A549 treated with CORT108297 at 1 μM for 4 hours (cell line): ENCODE measurements at places on chromosomes 6 and 20. TPM values are rescaled to one million over a fixed set of nuclear protein-coding genes. Genes with fewer than 3 reads are reported as not detected.

APCDD1L gene
- total RNA-seq = 0.03 to 0.08 TPM (median 0.07 TPM) in 5 replicates

FAM184A gene
- total RNA-seq = 0.03 TPM in 1 of 5 replicates, not detected in the others

CDH26 gene
- total RNA-seq = 0.07 to 0.14 TPM (median 0.11 TPM) in 3 of 5 replicates, not detected in the others

SNAP25 gene
- 14.2 to 19.0 TPM (median 18.4 TPM) in 5 replicates for total RNA-seq

SLC26A8 gene
- total RNA-seq = not detected in 5 replicates

CCM2L gene
- total RNA-seq = 0.33 to 0.68 TPM (median 0.55 TPM) in 5 replicates

TUBB1 gene
- 0.02 to 0.06 TPM (median 0.02 TPM) in 3 of 5 replicates, not detected in the others for total RNA-seq

PRSS16 gene
- 3.0 to 3.6 TPM (median 3.2 TPM) in 5 replicates for total RNA-seq

BPIFB2 gene
- not detected in 5 replicates for total RNA-seq

SNAP91 gene
- 0.17 to 0.25 TPM (median 0.21 TPM) in 5 replicates for total RNA-seq
